ENCODE measurements at places on chromosomes 16 and 17. TPM values are rescaled to one million over a fixed set of nuclear protein-coding genes. Genes with fewer than 3 reads are reported as not detected.
A peak's percentile ranks its signal among the peaks of the same experiment; 100 is the strongest.

SLC52A1 gene
- total RNA-seq: not detected

DNA sequence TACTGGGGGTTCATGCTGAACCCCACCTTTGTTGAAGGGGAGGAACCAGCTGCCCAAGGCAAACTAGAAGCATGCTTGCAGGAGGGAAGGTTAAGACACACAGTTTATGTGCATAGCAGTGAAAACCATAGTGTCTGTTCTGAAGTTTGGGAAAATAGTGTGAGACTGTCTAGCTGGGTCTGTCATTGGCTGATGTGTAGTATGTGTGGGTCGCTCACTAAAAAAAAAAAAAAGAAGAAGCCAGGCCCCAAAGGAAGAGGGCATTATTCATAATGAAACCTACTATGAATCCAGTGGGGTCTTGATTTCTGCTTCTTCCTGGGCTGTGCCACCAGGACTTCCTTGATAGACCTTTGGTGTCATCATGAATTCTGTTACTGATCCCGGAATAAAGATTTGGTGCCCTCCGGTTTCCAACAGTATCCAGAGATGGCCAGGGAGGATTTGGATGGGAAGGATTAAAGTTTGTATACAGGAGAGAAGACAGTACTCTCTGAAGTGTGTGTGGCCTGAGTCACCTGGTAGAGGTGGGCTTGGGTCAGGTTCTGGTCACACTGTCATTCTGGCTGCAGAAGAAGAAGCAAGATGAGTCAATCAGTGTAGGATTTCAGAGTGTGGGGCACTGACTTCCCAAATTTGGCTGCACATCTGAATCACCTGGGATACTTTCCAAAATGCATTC lies 220.3 kb downstream of the PRKCA start:
- DNase-seq: no peak

DNA sequence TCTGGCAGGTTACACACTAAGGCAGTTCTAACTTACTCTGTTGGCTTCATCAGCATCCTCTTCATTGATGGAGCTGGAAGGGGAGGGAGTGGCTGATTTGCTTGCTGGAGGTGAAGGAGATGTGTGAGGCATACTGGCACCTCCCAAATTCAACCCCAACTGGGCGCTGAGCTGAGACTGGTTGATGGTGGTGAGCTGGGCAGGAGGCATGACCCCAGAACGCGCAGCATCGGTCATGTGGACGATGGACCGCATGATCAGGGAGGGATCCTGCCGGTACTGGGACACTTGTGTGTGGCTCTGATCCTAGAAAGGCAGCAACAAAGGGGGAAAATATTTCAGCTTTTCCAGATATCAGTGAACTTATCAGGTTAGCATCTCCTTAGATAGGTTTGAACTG lies 96.7 kb downstream of the TOX3 start:
- no peak for DNase-seq

DNA sequence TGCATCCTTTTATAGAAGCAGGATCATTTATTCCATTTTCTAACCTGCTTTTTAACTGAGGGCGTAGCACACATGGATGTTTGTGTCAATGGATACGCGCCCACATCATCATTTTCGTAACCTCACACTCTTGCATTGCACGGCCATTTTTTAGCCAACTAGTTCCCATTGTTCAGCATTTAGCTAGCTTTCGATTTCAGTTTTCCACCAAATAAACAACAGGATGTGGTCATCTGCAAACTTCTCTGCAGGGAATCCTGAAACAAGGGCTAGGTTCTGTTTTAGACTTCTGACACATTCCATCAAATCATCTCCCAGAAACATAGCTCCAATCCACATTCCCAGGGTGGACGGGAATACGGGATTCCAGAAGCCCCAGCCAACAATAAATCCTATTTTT lies 6.4 kb downstream of the CYB561 start:
- DNase-seq: no peak

DNA sequence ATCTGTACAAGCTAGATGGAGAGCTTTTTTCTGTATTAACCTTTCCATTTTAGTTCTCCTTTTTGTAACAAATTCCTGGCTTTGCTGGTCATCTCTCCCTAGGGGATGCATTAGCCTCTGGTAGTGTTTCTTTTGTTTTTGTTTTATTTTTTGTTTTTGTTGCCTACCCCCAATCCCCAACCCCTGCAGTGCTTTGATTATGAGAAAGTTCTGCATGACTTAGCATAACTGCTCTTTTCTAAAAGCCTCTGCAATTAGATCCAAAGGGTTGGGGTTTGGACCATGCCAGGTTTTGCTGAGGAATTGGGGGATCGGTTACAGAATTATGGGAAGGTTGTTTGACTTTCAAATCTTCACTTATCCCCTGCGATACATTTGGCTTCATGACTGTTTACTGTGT lies 98.2 kb downstream of the ADAMTS18 start:
- no peak for DNase-seq

GRCh38 chr16:20878682-20879147 lies 21.4 kb downstream of the DCUN1D3 start:
- DNase-seq: peak; percentile 43

DNA sequence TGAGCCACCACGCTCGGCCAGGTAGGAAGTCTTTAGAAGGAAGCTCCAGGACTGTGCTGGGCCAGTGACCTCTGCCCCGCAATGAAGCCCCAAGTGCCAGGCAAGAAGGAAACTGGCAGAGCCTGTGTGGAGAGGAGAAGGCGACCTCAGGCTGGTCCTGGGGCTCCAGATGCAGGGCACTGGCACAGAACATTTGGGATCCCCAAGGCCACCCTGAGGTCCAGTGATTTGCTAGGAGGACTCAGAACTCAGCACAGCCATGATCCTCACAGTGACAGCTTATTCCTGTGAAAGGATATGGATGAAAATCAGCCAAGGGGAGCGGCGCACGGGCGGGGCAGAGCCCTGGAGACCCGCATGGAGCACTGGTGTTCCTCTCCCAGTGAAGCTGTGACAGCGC lies 24.1 kb downstream of the MGAT5B start:
- no peak for DNase-seq

DNA sequence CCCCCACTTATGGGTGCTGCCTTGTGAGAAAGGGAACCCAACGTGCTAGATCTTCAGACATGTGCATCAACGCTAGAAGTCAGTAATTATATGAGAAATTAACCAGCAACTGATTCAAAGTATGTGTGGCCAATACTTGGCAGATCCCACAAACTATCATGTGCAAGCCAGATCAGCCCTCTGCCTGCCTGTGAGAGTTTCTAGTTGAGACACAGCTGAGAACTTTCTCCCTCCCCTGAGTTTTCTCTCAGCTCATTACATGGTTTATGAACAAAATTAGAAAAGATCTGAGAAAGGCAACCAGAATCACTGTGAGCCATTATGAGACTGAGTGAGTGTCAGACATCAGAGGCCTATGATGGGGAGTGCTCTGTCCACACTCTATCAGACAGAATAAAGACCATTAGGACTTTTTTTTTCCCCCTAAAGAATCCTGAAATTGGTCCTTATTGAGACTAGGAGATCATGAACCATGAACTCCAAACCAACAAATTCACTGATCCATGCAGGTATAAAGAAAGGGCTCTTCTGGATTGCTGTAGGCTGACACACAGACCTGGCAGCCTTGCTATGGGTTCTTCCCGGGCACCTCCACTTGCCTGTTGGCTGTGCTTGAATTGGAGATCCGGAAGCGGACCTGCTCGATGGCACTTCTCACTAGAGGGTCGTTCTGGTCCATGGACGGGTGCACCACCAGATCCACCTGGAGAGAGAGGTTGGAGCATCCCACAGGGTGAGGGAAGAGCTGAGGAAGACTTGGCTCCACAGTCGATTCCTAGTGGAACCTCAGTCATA lies 51.5 kb downstream of the GTF3C1 start:
- DNase-seq: no peak
